ENCODE measurements at places on chromosomes 1 and 21.

- DNase-seq, result no peak
Measured at GRCh38 chr1:110816945-110817344, 56.0 kb upstream of the CD53 start.

GRCh38 chr1:19765623-19766022 lies 34.1 kb downstream of the TMCO4 start:
- DNase-seq, result no peak

- no peak for DNase-seq
Measured at GRCh38 chr1:237199026-237199425, 157.0 kb downstream of the RYR2 start.

GRCh38 chr1:18253093-18253492 lies 145.5 kb downstream of the IGSF21 start:
- DNase-seq, result no peak

GRCh38 chr1:164999146-164999545 lies 357.4 kb downstream of the LMX1A start:
- DNase-seq, result no peak

GRCh38 chr1:23824711-23825075 lies 536 bp downstream of the HMGCL start:
- DNase-seq, result no peak

GRCh38 chr1:224392411-224393249 lies 36.0 kb downstream of the CNIH4 start:
- no peak for DNase-seq

DNA sequence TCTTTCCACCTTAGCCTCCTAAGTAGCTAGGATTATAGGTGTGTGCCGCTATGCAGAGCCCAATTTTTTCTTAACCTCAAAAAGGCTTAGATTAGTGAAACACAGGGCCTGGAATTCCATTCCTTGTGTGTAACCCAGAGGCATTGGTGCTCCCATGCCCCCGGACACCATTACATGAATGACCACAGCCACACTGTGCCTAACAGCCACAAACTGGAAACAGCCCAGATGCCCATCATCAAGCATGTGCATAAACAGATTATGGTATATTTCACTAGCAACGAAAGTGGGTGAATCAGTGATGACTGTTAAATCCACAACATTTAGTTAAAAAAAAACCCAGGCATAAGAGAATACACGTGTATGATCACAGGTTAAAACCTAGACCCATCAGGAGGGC lies 24.4 kb downstream of the ADAM30 start:
- DNase-seq, result no peak

DNA sequence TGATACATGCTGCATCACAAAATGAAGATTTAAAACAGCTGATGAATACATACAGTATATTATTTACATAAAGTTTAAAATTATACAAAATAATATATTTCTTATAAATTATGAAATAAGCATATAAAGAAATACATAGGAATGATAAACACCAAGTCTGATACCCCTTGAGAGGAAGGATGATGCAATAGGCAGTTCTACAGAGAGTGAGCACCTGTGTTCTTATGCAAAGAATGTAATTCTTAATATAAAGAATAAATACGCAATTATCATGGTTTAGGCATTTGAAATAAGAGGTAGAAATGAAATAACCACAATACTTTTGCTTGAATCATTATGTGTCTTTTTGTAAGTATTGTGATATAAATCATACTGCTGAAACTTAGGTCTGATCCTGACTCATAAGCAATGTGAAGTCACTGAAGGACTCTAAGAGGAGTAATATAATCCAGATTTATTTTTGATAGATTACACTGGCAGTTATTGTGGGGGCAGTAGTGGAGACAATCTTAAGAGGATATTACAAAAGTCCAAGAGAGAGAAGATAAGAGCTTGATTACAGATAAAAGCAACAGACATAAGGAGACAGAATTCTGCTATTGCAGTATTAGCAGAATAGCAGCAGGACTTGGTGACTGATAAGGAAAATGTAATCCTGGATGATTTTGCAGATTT lies 39.0 kb downstream of the TTLL7 start:
- no peak for DNase-seq

GRCh38 chr1:178530037-178530402 lies 17.1 kb downstream of the TEX35 start:
- no peak for DNase-seq

- peak; percentile 8 for DNase-seq
Measured at GRCh38 chr1:83860490-83861221, 138.3 kb downstream of the TTLL7 start.

GRCh38 chr1:171884475-171884874 lies 43.2 kb downstream of the DNM3 start:
- DNase-seq, result no peak

DNA sequence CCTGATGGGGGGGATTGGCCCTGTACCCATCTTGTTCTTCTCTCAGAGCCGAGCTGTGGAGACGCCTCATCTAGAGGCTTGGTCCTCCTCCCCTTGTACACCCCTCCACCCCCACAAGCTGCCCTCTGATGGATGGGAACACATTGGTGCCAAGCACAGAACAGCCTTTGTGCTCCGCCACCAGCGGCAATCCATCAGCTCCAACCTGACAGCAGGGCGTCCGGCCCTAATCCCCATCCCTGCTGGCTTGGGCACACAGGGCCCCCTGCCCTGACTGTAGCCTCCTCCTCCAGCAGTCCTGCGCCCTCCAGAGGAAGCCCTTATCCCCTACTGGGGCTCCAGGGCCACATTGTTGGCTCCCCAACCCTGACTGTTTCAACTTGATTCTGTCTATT lies 3.8 kb upstream of the MYOG start:
- DNase-seq, result no peak

DNA sequence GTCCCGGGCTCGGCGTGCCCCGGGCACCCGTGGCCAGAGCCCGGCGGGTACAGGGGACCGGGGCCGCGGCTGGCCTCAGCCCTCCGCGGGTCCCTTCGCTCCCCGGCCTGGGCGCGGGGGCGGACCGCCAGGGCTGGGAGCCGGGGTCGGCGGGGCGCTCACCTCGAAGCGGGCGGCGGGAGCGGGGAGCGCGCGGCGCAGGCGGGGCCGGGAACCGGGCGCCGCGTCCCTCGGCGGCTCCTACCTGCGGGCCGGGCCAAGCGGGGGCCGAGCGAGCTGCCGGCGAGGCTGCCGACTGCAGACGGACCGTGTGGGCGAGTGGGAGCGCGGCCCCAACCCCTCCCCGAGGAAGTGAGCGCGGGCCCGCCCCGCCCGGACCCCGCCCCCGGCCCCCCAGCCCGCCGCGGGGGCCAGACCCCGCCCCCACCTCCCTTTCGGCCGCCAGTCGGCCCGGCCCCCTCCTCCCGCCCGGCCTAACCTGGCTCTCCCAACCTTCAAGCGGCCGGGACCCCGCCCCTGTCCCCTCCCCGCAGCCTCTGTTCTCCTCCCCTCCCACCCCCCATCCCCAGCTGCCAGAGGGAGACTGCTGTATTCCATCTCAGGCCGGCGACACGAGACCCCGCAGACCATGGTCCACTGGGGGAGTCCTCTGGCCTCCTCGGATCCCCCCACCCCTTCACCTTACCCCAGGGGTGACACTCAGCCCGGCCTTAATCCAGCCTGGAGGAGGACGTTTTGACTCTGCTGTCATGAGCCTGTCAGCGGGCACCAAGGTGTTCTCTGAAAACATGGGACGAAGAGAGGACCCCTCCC lies at the start of gene FHL3:
TSS of gene FHL3 (minus strand) at position 320 of the 813 bp plus-strand sequence. CDS start 6,102 bp downstream, outside the sequence.
- DNase-seq, result no peak

- no peak for DNase-seq
Measured at GRCh38 chr1:113861641-113862040, 9.9 kb downstream of the PTPN22 start.

- DNase-seq, result peak; percentile 3
Measured at GRCh38 chr1:172499636-172500141, 33.3 kb upstream of the SUCO start.

GRCh38 chr1:230141021-230141648 lies 74.1 kb downstream of the GALNT2 start:
- no peak for DNase-seq

DNA sequence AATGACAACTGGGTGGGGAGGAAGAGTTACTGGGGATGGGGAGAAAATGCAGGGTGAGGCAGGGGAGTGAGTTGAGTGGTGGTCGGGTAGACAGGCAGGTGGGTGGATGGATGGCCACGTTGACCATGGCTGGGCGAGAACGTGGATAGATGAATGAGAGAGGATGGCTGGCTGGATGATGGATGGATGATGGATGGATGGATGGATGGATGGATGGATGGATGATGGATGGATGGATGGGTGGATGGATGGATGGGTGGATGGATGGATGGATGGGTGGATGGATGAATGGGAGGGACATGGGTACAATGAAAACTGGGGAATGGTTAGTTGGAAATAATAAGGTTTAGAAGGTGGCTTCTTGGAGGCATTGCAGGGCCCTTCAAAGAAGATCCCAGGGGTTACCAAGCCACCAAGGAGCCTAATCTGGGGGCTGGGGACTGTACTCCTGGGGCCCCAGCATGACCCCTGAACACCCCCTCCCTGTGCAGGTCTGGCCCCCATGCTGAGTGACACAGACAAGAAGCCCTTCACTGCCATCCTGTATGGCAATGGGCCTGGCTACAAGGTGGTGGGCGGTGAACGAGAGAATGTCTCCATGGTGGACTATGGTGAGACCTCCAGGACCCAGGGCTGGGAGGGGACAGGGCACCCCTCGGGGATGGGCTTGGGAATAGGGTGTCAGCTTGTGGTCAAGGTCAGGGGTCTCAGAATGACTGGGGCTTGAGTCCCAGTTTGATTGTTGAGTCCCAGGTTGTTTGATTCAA lies 67.0 kb downstream of the ALPL start:
- no peak for DNase-seq

DNA sequence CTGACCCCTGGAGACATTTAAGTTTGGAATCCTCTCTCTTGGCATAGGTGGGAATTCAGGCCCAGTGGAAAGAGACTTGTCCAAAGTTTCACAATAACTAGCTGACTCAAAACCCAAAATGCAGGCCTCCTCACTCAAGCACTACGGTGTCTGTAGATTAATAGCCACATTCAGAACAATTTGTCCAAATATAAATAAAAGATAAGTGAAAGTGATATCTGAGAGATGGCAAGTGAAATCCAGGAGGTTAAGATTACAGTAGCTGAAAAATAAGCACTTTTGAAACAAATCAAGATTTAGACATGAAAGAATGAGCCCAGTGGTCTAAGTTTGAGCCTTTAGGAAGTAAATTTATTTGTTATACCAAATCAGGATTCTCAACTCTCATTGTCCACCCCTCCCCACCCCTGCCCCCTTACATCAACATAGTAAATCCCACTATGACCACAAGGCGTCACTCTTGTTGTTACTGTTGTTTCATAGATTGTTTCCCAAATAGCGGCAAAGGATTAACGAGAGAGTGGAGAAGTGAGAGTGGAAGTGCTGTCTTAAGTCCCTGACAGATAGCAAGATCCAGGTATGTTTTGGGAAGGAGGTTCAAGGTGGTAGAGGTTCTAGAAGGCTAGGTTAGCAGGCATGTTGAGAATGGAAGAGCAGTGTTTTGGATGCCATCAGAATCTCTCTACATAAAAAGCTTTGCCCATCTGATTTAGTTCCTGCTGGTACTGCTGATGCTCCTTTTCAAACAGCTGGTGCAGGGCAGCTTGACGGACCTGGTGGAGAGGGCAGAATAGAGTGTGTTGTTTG lies 7.1 kb upstream of the TPM3 start:
- no peak for DNase-seq

GRCh38 chr21:29378832-29379231 lies 80.1 kb downstream of the BACH1 start:
- no peak for DNase-seq

DNA sequence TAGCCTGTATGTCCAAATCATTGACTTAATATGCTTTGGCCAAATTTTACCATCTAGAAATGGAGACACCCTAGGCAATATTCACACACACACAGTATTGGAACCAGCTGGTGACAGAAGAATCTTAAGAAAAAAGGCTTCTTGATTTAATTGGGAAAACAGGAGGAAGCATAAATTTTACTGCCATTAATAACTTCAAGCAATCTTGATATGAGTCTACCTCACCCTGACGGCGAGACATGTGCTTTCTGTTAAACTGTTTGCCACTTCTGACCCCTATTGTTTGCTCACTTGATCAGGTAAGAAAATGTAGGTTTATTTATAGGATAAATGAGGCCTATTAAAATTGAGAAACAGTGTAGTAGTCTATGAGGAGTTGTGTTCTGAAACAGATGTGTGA lies 73.2 kb downstream of the KIFAP3 start:
- DNase-seq, result no peak

DNA sequence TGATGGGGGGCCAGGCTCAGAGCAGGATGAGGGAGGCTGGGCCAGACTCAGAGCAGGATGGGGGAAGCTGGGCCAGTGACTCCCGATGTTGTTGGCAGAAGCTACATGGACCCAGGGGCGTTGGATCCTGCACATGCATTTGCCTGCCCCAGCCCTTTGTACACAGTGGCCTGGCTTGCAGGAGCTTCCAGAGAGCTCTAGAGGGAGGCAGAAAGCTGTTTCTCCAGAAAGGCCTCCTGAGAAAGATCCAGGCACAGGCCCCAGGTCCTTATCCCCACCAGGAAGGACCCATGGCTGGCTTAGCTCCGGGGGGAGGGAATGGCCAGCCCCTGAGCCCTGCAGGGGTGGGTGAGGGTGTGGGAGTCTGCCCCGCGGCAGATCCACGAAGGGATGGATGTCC lies 106.6 kb upstream of the ACTRT2 start:
- DNase-seq, result no peak

DNA sequence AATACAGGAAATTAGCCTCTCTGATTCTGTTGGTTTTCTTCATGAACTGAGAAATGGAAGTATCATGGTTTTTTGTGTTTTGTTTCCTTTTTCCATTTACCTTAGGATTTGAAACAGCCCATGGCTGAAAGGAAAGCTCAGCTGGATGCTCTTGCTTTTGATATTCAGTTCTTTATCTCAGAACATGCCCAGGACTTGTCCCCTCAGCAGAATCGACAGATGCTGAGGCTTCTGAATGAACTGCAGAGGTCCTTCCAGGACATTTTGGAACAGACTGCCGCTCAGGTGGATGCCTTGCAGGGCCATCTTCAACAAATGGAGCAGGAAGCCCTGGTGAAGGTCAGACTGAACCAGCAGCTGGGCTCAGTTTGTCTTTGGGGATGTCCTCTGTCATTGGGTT lies 142.4 kb downstream of the MACF1 start:
- DNase-seq, result no peak

DNA sequence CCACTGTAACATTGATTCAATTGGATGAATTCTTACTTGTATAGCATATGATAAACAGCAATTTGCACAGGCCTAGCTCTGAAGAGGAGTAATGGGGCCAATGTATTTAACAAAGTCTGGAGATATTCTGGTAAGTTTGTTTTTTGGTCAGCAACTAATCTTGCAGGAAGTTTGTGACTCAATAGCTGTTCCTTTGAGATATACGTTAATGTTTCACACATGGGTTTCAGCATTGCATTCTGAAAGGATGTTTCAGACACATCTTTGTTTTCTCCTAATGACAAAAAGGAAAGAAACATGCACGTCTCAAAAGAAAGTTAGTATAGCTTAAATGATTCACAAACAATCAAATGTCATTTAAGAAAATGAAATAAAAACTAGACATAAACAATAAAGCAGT lies 49.0 kb downstream of the LTN1 start:
- no peak for DNase-seq

DNA sequence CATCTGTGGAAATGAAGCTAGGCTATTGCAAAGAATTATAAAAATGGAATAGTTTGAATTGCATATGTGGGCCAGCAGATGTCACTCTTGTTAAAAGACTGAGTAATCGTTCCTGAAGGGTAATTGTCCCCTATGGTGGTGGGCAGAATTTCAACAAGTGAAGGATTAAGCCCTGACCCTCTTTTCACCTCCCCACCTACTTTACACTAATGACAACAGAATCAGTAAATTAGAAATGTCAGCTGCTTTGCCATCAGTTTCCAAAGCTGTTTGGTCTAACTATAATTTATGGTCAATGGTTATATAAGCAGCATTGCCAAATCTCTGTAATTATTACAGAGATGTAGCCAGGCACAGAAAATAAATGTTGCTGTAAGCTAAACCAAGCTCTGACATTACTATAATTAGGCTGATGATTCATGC lies 898.6 kb downstream of the AMY1C start:
- no peak for DNase-seq
